ENCODE measurements at places on chromosomes 5 and 9. TPM values are rescaled to one million over a fixed set of nuclear protein-coding genes. Genes with fewer than 3 reads are reported as not detected.

Gene CTSV
- total RNA-seq, result 0.40 TPM

Gene DOLK
- total RNA-seq, result 9.0 TPM

DNA sequence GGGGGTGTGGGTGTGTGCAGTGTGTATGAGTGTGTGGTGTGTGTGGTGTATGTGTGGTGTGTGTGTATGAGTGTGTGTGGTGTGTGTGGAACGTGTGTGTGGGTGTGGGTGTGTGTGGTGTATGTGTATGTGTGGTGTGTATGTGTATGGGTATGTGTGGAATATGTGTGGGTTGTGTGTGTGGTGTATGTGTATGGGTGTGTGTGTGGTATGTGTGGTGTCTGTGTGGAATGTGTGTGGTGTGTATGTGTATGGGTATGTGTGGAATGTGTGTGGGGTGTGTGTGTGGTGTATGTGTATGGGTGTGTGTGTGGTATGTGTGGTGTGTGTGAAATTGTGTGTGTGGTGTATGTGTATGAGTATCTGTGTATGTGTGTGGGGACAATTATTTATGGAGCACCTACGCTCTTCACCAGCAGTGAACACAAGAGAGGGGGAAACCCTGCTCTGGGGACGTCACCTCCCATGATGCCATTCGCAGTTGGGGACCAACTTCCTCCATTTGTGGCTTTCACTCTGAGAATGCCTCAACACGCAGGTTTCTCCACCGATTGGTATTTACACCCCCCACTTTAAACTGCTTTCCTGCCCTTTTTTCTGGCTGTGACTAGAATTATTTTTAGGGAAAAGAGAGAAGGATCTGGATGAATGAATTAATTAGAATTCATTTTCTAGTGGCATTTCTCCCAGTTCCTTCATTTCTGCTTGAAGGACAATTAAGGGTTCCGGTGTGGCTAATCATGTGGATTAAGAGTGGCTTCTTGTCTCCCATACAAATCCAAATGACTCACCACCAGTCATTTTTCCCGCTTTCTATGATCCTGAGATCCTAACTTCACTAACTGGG is 238.1 kb downstream of the ROR2 start:
- DNase-seq, result no peak

Gene EIF4E1B
- not detected for total RNA-seq

Gene OTULINL
- 2.2 TPM for total RNA-seq

Gene FOXD4L5
- total RNA-seq, result 0.08 TPM

Gene IFNA13
- not detected for total RNA-seq

Gene CAPSL
- not detected for total RNA-seq
